Activated CD4-positive, alpha-beta T cell treated with anti-CD3 and anti-CD28 coated beads, Interleukin-2, amount 50 U/mL, for 4 hours (primary cell): ENCODE measurements at places on chromosomes 11 and 22.

DNA sequence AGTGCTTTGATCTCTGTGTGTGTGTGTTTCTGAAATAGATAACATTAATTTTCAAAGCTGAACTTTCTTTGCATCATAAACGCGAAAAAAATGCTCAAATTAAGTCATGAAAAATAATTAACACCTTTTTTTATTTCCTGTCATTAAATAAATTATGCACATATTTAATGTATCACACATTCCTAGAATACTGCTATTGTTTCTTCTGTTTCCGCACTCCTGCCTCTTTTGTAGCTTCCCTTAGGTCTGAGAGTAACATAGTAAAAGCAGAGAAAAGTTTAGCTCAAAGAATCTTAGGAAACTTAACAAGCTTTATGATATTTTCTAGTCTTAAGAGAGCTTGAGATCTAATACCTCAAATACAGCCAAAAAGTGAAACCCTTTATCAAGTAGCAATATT, 504.2 kb downstream of the JRKL start:
- DNase-seq = no peak

DNA sequence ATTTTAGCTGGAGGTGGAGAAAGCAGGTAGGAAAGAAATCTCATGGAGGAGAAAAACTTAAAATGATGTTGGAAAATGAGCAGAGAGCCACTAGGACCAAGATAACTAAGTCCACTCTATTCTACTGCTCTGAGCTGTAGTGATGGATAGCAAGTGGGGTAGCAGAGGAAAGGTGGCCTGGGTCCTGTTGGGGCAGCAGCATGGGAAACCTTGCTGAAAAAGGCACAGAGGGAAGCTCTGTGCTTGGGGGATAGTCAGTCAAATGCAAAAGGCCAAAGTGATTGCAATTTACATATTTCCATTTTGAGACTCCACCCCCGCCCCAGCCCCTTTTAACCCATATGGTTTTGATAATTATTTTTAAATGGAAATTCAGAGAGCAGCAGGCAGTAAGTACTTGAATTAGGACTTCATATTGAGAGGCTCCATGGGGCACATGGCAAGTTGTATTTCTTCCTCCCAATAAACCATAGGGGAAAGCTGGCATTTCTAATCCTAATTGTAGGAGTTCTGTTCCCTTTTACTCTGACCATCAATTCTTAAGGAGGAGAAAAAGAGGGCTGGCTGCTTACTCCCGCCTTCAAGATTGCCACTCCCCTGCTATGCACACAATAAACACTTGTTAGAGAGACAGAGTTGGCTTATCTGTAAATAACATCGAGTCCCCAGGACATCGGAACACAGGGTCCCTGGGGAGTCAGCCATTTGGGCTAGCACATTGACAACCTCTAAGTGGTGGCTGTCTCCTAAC, 1341.5 kb upstream of the TENM4 start:
- no peak for DNase-seq

DNA sequence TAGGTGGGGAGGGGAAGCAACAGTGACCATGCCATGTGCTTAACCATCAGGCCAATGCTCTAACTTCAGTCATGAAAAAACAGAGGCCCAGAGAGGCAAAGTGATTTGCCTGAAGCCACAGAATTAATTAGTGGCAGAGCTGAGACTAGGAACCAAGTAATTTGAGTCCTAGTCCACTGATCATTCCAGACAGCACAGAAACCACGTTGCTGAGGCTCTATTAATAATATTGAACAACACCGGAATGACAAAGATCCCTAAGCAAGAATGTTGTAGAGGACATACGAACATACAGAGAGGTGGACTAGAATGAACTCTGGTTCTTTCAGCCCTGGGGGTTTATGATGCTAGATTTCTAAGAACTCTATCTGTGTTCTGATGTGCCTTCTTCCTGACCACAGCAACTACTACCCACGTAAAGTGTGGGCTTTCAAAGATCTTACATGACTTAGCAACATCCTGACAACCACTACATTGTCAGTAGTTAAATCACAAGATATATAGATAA, 92.3 kb downstream of the GAB2 start:
- DNase-seq = no peak

DNA sequence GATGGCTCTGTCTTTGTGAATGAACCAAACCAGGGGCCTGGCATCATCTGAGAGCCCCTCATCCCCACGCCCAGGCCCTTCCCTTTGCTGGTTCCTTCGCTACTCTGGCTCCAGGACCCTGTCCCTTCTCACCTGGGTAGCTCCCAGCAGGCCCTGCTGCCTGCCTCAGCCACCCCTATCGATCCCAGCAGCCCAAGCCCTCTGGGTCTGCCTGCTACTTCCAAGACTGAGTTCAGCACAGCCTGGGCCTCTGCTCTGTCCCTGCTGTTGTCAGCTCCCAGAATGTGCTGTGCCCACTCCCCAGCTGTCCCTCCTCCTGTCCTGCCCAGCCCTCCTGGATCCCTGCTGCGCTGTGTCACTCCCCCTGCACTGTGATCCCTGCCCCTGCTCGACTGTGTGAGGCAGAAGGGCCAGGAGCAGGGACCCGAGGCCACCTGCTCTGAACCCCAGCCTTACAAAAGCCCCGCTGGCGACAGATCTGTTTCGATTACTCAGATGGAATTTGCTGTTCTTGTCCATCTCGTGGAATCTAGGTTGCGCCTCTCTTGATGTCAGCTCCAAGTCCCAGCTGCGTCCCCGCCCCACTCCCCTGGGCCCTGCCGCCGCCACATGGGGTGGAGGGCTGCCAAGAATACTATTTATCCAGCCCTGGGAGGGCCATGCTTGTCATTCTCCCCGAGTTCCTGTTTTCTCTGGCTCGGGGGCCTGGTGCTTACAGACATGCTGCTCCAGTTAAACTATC, 13.0 kb downstream of the MRPL21 start:
- no peak for DNase-seq

DNA sequence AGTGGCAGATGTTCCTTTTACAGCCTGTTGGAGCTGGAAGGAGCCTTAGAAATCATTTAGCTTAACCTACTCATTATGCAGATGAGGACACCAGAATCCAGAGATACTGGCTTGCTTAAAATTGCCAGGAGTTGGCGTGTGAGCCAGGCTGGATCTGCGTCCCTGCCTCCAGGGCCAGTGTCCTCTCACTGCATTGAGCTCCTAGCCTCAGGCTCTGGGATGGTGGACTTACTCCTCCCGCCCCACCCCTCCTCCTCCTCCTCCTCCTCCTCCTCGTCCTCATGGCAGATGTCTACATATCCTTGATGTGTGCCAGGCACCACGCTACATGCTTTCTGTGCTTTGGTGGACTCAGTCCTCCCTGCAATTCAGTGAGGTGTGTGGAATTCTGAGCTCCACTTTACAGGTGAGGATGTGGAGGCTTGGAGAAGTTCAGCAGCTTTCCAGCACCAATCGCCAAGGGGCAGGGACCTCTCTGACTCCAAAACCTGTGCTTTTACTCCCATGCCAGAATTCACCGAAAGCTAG, 24.1 kb downstream of the ADAMTS15 start:
- no peak for DNase-seq

GRCh38 chr22:25903294-25903693, 161.3 kb downstream of the MYO18B start:
- no peak for DNase-seq

DNA sequence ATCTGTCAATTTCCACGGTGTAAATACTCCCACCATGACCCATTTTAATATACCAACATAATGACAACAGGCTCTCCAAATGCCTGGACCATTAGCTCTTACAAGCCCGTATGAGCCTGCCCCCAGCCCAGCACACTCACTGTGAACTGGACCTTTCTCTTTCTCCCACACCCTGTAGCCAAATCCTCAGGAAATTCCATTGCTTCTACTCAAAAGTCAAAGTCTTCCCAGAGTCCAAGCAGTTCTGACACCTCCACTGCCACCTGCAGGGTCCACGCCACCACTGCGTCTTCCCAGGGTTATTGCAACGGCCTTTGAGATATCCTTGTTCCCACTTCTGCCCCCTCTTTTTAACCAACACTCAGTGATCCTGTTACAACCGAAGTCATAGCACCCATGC, 110.1 kb upstream of the ASPHD2 start:
- DNase-seq = no peak

DNA sequence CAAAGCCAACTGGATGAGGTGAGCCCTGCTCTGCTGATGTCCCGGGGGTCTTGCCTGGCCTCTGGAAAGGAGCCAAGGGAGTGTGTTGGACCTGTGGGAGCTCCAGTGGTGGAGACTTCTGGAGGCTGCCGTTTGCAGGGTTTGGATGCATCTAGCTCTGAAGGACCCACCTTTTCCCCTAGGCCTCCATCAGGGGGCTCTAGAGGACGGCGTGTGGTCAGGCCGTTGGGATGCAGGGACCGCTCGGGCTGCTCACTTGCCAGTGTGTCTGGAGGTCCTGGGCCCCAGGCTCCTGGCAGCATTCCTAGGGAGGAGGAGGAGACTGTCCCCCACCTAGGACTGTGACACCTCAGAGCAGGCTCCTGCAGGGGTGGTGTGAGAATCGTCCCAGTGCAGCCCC, 58.3 kb downstream of the PRDM11 start:
- no peak for DNase-seq

- no peak for DNase-seq
These were observed 22.6 kb upstream of the TTLL12 start for GRCh38 chr22:43209523-43209890.
